ENCODE measurements at places on chromosomes 7 and 10.
A peak's percentile ranks its signal among the peaks of the same experiment; 100 is the strongest.

GRCh38 chr7:17022920-17023319 is 141.1 kb upstream of the AGR3 start:
- no peak for DNase-seq

GRCh38 chr10:132543916-132544743 is 6.5 kb downstream of the INPP5A start:
- no peak for DNase-seq

GRCh38 chr7:21891291-21891690 is 54.4 kb downstream of the CDCA7L start:
- no peak for DNase-seq

DNA sequence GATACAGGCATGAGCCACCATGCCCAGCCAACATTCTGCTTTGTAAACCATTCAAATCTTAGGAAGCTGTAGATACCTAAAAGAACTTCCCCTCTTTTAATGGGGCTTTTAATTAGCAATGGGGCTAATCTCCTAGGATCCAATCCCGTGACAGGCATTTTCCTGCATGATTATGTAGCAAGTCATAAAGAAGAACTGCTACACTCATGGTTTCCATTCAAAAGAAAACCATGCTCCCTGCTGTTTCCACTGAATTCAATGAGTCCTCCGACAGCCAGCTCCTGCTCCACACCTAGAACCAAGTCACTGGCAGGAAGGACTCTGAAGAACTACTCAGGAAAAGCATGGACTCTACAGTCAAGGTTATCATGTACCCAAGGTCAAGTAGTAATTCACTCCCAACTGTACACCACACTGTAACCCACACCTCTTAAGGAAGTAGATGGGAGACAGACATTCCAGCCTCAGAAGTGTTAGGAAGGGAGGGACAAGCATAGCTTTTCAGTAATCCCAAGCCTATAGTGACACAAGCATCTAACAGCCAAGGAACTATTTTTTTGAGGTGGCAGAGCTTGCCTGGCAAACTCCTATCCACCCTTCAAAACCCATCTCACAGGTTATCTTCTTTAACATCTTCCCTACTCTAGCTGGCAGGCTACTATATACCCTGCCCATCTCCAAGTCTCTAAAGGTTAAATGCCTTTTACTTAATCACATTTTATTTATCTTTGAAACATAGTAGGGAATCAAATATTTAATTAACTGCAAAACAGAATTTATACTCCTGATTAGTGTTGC is 47.5 kb downstream of the CTBP2 start:
- DNase-seq, result no peak

DNA sequence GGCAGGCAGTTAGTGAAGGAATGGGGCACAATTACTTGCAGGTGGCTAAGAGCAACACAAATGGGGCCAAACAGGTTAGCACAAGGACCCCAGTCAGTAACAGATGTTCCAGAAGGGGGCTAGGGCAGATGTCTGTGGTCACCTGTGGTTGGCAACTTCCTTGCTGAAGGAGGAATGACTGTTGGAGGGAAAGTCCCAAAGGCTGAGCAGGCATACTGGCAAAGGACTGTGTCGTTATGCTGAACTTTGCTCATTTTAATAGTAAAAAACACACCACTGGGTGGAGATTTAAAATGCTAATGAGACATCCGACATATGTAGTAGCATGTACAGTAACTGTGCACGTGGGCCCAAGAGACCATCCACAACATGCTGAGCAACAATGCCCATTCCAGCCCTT is 511.6 kb downstream of the CALN1 start:
- no peak for DNase-seq

- DNase-seq, result no peak
Observed at GRCh38 chr7:9029681-9030530, 596.5 kb downstream of the NXPH1 start.

DNA sequence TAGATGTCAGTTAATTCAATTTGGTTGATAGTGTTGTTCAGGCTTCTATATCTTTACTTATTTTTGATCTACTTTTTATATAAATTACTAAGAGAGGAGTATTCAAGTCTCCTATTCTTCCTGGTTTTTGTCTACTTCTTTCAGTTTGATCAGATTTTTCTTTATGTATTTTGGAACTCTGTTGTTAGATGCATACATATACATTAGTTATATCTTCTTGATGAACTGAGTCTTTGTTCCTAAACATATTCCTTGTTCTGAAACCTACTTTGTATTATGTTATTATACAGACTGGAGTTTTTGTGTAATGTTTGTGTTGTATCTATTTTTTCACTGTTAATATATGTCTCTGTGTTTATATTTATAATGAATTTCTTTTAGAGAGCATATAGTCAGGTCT is 118.8 kb downstream of the LRMDA start:
- no peak for DNase-seq

GRCh38 chr10:25556457-25556856 is 377.6 kb upstream of the MYO3A start:
- DNase-seq, result no peak

DNA sequence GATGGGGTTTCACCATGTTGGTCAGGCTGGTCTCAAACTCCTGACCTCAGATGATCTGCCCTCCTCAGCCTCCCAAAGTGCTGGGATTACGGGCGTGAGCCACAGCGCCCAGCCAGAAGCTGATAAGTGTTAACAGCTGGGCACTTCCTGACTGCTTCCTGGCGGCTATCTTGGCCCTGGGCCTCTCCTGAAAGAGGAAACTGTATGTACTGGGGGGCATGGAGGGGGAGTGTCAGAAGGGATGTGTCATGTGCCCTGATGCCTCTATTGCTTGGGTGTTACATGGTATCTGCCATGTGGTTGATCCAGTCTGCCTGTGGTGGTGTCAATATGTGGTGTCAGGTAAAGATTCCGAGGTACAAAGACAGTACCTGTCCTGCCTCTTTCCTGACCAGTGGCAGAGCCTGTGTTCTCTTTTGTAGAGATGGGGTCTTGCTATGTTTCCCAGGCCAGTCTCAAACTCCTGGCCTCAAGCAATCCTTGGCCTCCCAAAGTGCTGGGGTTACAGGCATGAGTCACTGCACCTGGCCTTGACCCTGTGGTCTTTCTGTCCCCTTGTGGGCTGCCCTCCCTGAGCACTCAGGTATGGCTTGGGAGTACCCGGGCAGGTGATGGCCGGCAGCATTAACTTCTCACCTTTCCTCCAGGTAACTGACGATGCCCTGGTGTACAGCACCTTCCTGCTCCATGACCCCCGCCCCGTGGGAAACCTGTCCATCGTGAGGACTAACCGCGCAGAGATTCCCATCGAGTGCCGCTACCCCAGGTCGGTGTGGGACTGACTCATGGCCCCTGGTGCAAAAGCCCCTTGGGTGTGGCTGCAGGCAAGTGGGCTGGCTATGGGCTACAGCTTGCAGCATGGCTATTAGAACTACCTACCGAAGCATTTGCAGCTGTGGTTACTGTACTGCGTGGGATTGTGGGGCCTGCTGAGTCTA is 4.4 kb downstream of the ZP3 start:
- no peak for DNase-seq

DNA sequence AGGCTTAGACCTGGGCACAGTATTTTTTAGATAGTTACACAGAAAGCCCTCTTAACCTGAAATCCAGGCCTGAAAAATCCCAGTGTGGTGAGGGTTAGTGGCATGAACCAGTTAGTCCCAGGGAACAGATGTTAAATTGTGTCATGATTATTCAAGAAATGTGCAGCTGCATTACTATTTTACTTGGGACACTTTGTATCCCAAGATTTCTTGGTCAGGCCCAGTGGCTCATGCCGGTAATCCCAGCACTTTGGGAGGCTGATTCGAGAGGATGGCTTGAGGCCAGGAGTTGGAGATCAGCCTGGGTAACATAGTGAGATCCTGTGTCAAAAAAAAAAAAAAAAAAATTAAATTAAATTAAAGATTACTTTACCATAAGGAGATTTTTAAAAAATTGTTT is 36.0 kb upstream of the OTUD1 start:
- no peak for DNase-seq

DNA sequence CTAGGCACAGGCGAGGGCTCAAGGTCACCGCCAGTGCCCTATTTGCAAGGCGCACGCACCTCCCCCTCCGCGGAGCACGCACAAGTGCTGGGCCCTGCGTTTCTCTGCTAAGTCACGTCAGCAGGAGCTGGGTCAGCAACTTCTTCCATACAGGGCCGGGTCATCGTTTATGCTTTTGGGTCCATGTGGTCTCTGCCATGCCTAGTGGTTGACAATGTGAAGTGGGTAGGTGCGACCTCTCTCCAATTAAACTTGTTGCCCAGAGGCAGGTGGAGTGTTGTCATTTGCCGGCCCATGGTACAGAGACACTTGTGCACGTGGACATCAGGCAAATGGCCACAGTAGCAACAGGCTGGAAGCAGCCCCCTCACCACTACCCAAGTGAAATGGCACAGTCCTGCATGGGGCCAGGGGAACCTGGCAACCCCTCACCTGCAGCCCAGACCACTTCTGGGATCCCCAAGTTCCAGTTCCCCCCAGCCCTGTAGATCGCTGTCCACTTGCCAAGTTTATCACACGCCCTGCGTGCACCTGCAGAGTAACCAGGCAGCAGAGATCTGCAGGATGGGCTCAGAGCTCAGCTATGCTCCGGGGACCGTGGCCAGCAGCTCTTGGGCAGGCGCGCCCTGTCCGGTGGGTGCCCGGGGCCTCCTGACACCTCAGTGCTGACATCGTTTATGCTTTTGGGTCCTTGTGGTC is 86.1 kb upstream of the PPP2R2D start:
- DNase-seq, result no peak

DNA sequence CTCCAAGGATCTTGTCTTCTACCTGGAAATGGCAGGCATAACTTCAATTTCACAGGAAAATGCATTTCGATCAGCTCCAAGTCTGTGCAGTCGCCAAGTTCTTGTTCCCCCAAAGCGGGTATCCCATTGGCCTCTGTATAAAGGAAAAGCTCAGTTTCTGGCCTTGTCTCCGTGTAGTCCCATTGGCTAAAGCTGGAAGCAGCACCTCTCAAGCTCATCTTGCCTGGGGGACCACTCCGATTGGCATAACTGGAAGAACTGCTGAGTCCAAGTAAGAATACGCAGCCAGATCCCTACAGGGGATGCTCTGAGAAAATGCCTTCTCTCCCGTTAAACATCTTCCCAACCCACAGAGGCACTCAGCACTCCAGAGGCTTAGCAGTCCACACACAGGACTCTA is 205.2 kb downstream of the GFRA1 start:
- no peak for DNase-seq

DNA sequence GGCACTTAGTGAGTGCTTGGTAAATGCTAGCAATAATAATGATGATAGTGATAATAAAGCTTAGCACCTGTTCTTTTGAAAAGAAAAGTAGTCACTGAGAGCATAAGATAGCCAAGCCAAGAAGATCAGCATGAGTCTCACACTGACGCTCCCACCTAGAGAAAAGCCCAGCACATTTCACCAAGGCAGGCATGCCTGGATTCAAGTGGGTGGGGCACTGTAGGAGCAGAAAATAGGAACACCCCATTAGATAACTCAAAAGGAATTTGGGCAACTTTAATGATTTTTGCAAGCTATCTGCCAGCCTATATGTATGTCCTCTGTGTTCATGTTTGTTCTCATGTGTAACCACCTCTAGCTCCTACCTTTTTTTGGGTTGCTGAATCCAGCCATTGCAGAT is 18.1 kb upstream of the SORBS1 start:
- no peak for DNase-seq

DNA sequence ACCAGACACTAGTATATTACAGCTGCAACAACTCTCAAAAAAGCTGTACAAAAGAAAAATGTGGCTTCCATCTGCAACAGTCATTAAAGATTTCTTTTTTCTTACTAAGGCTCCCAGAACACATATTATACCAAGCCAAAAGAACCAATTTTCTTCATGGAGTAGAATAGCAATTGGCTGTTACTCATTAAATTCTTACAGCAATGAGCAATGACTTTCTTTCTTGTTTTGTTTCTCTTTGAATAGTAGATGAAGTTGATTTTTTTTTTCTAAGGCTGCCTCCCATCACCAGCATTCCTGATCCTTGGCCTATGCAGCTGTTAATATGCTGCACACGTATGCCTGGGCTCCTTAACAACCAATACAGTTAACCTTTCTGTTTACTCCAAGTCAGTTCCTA is 36.6 kb upstream of the SPOCK2 start:
- DNase-seq, result no peak

- DNase-seq, result no peak
Observed at GRCh38 chr10:130425169-130425568, 289.0 kb downstream of the GLRX3 start.

GRCh38 chr10:51910189-51910588 is 210.8 kb upstream of the CSTF2T start:
- no peak for DNase-seq

GRCh38 chr10:48634198-48634983 is 29.5 kb upstream of the ARHGAP22 start:
- peak; percentile 69 for DNase-seq

GRCh38 chr7:70392256-70392876 is 739.6 kb upstream of the GALNT17 start:
- DNase-seq, result no peak

DNA sequence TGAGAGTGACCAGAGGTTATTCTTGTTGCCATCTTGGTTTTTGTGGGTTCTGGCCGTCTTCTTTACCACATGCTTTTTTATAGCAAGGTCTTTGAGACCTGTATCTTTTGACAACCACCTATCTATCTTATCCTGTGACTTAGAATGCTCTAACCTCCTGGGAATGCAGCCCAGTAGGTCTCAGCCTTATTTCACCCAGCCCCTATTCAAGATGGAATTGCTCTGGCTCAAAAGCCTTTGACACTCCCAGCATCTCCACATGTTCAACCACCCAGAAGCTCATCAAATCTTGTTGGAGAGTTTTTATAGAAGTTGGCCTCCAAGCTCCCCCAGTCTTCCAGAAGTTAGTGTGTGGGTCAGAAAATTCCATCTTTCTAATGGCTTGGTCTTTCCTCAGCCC is 464.3 kb upstream of the NRP1 start:
- DNase-seq, result no peak

GRCh38 chr7:95686109-95686508 is 86.2 kb upstream of the DYNC1I1 start:
- peak; percentile 46 for DNase-seq

DNA sequence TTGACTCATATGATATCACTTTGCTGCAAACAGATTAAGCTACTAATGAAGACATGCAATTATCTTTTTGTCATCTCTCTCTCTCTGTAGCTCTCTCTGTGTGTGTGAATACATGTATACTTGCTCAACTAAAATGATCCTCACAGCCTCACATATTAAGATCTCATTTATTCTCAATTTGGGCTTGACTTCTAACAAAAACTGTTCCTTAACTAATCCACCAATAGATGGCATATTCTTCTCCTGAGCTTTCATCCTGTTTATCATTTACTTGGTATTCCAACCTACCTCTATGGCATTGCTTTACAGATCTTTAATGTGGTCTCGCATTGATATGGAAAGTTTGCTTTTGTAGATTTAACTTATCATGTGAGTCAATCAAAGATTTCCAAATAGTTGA is 540.4 kb downstream of the CNTNAP2 start:
- no peak for DNase-seq

- no peak for DNase-seq
Observed at GRCh38 chr7:148661471-148661870, 37.2 kb upstream of the CUL1 start.

GRCh38 chr10:72344932-72345331 is 9.8 kb downstream of the DNAJB12 start:
- DNase-seq, result no peak

All from BE2C (cell line).